NCI-H1436 (cell line): ENCODE measurements at places on chromosomes 2 and 18.

GRCh38 chr2:11904029-11904428 lies 157.6 kb downstream of the LPIN1 start:
- no peak for DNase-seq

- DNase-seq = no peak
Observed at GRCh38 chr2:206482123-206482522, 38.8 kb downstream of the ADAM23 start.

- DNase-seq = no peak
Observed at GRCh38 chr2:149906886-149907285, 319.3 kb upstream of the MMADHC start.

- DNase-seq = no peak
Observed at GRCh38 chr2:26769089-26769761, 5.1 kb downstream of the SLC35F6 start.

- DNase-seq = no peak
Observed at GRCh38 chr2:188114014-188114413, 177.7 kb upstream of the GULP1 start.

GRCh38 chr18:36811955-36812354 lies 16.8 kb downstream of the TPGS2 start:
- no peak for DNase-seq

GRCh38 chr18:10896851-10897250 lies 252.5 kb downstream of the PIEZO2 start:
- DNase-seq = no peak

GRCh38 chr2:159744363-159744762 lies 32.1 kb downstream of the MARCHF7 start:
- no peak for DNase-seq

GRCh38 chr18:78913395-78913794 lies 66.2 kb upstream of the SALL3 start:
- DNase-seq = no peak

DNA sequence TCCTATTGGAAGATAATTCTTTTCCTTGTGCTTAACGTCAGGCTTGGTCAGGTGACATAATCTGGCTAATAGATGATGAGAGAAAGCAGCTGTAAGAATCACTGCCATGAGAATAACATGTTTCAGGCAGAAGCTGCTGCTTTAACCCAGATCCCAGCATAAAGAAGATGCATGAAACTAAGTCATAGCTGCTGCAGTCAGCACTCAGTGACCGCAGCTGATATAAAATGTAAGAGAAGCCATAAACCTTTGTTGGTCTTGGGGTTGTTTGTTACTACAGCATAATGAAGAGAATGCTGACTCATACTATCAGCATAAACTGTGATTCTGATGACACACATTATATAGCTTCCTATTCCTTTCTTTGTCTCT lies 274.3 kb upstream of the TRIB2 start:
- DNase-seq = no peak

DNA sequence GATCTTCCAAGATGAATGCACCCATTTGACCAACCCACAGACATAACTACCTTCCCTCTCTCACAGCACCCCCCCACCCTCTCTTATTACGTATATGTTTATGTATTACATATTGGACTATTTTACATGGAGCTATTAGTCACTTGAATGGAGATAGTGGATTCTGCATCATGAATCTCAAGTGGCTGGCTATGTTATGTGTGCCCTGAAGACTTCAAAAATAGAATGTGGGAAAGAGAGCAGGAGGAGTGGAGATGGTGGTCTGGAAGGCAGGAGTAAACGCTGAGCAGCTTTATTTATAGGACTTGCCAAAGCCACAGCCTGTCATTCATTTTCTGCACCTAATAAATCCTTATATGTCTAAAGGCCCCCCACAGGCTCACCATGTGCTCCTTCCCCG lies 4.9 kb downstream of the ANTXR1 start:
- no peak for DNase-seq

GRCh38 chr2:235896061-235896460 lies 272.1 kb downstream of the GBX2 start:
- no peak for DNase-seq

- no peak for DNase-seq
Observed at GRCh38 chr2:122764014-122764413, 1008.6 kb downstream of the TSN start.

DNA sequence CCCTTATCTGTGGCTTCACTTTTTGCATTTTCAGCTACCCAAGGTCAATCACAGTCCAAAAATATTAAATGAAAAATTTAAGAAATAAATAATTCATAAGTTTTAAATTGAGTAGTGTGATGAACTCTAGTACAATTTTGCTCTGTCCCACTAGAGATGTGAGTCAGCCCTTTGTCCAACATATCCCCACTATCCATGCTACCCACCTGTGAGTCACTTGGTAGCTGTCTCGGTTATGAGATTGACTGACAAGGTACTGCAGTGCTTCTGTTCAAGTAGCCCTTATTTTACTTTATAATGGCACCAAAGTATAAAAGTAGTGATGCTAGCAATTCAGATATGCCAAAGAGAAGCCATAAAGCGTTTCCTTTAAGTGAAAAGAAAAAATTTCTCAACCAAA lies 28.8 kb downstream of the ADCY3 start:
- no peak for DNase-seq

GRCh38 chr2:127610561-127610960 lies 35.4 kb upstream of the GPR17 start:
- no peak for DNase-seq

DNA sequence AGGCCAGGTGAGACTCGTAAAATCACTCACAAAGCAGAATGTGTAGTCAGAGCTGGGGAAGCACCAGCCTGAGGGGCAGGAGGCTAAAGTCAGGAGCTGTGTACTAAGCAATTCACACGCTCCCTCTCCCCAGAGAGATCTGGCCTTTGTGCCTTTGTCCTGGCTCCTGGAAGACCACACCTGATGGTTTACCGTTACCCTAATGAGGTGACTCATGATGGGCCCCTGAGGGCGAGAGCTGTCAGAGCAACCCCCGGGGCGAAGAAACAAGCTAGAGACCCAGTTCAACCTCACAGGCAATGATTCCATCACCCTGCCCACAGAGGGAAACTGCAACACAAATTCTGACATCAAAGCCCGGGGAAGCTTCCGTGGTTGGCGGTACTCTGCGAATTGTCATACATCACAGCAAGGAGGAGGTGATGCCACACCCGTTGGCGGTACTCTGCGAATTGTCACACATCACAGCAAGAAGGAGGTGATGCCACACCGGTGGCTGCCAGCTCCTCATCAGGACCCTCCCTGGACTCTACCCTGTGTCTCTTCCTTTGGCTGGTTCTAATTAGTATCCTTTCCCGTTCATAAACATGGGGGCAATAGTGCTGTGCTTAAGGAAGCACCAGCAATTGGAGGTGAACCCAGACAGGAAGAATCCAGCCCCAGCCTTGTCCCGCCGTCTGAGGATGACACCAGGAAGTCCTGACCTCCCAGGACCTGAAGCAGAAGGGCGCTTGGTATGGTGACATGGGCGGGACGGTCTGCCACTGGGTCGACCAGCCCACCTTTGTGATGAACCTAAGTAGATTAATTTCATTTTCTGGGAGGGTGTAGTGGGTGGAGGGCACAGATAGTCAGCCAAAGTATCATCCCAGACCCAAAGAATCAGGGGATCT lies 30.5 kb downstream of the B3GNT7 start:
- DNase-seq = no peak

GRCh38 chr2:67156796-67157195 lies 240.3 kb upstream of the ETAA1 start:
- DNase-seq = no peak

- DNase-seq = no peak
Observed at GRCh38 chr2:48034295-48034694, 128.0 kb upstream of the FBXO11 start.

GRCh38 chr2:240254337-240255164 lies 114.1 kb upstream of the OTOS start:
- no peak for DNase-seq

DNA sequence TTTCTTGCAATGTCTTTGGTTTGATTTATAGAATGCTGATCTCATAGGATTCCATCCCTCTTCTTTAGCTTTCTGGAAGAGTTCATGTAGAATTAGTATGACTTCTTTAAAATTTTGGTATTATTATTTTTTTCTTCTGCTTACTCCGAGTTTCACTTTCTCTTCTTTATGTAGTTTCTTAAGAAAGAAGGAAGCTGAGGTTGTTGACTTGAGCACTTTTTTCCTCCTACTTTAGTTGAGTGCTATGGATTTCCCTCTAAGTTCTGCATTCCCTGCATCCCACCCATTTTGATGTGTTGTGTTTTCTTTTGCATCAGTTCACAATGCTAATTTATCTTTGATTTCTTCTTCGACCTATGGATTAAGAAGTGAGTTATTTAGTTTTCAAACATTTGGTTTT lies 78.9 kb upstream of the SPRED2 start:
- DNase-seq = no peak

DNA sequence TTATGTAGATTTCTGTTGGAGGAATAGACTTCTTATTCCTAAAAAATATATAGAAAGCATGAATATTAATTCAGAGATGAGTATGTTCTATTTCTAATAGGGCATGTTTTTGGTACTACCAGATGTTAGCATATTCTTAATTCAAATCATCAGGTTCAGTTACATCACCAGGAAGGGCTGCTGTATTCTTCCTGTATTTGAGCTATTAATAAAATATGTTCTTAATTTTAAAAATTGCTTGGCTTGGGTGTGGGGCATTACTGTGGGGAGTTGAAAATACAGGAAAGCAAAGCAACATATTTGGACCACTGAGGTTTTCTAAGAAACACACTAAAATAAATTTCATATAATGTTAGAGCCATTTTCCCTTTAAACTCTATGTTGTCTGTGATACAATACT lies 343.0 kb downstream of the EPHA4 start:
- no peak for DNase-seq

DNA sequence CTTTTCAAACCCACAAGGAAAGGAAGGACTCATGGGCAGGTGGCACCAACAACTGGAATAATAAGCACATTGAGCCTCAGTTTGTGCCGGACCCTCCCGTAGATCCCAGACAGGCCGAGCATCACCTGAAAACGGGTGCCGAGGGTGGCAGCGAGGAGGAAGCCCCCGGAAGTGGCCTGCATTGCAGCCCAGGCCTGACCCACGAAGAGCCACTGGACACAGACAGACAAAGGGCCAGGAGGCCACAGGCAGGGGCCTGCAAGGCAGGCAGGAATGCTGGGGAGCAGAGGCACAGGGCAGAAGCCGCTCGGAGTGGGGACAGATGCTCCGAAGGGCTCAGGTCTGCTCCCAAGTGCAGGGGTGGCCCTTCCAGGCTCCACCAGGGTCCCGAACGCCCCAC lies 31.7 kb downstream of the MTERF4 start:
- no peak for DNase-seq

DNA sequence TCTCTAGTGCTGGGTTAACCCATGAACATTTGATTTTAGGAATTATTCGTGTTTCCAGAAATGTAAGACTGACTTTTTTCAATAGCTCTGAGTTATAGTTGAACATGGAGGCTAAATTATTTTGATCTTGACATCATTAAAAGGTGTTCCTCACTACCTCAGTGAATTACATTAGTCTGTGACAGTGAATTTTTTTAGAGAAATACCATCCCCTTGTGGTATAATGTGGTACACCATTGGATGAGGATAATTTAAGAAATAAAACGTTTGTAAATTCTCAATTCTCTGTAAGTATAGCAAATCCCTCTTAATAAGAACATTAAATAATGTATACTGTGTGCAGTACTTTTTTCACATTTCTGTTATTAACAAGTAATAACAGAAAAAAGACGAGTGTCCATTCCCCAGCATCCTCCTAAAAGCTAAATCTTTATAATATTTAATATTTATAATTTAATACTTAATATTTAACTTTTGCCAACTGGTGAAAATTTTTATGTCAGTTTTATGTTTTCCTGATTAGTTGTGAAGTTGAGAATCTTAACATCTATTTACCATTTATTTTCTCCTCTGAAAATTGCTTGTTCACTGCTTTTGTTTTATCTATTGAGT lies 70.3 kb upstream of the CWC22 start:
- DNase-seq = peak; percentile 4

- DNase-seq = no peak
Observed at GRCh38 chr2:26170795-26171194, 2.1 kb upstream of the GAREM2 start.

DNA sequence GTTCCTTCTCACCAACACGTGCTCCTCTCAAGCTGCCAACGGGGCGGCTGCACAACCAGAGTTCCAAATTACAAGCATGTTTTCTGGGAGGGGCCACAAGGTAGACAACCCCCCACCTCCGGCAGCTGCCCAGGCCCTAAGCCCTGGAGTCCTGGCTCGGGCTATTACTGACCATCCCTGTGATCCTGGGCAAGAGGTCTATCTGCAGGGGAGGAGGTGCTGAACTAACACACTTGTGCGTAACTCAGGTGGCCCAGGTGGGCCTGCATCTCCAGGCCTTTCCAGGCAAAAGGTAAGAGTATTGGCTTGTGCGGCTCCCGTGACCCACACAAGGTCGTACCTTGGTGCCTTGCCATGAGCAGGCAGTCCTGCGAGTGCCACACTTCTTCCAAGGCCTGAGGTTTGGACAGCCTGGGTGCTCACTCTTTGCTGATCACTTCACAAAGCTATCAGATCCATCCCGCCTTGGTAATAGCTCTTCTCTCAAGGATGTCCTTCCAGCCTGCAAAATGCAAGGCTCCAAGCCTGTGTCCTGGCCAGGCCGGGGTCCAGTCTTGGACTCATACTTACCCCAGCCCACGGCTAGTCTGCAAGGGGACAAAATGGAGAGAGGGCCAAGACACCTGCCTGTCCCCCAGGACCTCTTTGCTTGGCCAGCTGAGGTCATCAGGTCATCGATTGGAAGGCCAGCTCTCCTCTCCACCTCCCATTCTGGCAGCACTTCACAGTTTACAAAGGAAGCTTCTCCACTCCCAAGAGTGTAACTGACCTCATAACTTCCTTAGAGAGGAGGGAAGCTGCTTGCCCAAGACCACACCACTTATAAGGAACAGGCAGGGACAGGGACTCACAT lies 33.9 kb downstream of the ADRA2B start:
- DNase-seq = no peak

GRCh38 chr18:6836331-6836730 lies 106.8 kb downstream of the ARHGAP28 start:
- DNase-seq = no peak

GRCh38 chr2:47525167-47525566 lies 122.2 kb downstream of the MSH2 start:
- no peak for DNase-seq

DNA sequence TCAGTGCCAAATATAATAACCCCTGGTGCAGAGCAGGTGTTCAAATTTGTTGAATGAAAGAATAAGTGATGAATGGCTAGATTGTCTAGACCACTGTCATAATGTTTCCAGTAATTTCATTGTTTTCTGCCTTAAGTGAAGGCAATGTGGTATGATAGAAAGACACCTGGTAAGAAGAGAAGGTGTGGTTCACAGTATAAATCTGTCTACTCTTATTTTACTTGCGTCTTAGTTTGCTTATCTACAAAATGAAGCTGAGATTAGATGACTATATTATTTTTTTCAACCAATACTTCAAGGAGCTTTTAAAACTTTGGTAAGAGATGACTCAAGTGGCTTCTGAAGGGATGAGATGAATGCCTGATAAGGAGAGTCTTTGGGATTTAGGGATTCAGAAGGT lies 788.4 kb downstream of the EPHA4 start:
- DNase-seq = no peak

DNA sequence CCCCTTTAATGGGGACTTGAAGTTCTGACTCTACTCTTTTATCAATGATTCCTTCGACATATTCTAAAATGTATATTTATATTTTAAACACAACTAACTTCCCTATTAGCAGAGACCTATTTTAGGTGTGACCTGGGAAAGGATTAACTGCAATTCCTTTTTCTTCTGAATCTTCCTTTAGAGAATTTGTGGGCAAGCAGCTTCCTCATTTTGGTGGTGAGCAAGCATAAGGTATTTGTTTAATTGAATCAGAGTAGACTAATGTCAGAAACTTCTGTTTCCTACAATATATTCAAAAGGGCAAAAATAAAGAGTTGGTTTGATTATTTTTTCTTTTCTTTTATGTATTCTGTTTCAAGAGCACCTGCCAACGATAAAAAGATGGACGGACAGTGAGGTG lies 237.0 kb downstream of the IKZF2 start:
- no peak for DNase-seq
